Left colon (tissue), 2 donors: ENCODE measurements at places on chromosomes 4 and X. TPM values are rescaled to one million over a fixed set of nuclear protein-coding genes. Genes with fewer than 3 reads are reported as not detected.

The ARX gene
- 0.34 TPM for total RNA-seq

The LRRC66 gene
- total RNA-seq = 10.2 TPM

The CD40LG gene
- 0.75 TPM for total RNA-seq

- peak; percentile 18 for DNase-seq
Observed at GRCh38 chr4:183200453-183200852, 101.4 kb downstream of the WWC2 start.

- DNase-seq = no peak
Observed at GRCh38 chr4:142645475-142646108, 200.5 kb downstream of the INPP4B start.

DNA sequence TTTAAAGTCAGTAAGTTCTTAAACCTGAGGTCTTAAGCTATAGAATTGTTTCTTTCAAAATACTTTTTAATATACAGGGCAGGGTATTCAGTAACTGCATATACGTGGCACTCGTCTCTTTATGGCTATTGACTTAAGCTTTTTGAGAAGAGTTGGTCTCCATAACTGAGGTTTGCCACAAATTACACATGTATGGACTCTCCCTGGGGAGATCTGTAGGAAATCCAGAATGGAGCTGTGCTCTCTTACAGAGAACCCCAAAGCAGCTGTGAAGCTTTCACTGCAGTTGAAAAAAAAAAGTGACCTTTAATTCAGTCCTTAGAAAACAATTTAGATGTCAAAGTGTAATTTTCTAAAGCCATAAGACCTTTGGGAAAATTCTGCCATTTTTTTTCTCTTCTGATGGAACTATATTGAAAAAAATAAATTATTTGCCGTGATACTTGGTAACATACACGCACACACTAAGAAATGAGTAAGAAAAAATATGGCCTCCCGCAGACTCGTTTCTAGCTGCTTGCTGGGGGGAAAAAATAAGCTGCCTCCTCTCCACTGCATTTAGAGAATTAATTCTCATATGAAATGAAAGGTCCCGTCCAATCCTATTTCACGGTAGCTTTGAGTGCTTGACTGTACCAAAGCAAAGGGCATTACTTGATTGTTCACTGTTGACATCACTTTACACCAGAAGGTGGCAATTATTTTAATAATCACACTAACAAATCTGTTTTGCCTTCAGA, 159.4 kb upstream of the TENM3 start:
- DNase-seq = no peak

GRCh38 chr4:183522821-183523220, 18.0 kb downstream of the ING2 start:
- no peak for DNase-seq

GRCh38 chr4:97942137-97942536, 201.1 kb downstream of the STPG2 start:
- no peak for DNase-seq
